GM23248 (cell line): ENCODE measurements at places on chromosomes 4 and X. TPM values are rescaled to one million over a fixed set of nuclear protein-coding genes. Genes with fewer than 3 reads are reported as not detected.

BEND4 gene
- total RNA-seq = not detected in 2 replicates

KLB gene
- total RNA-seq = not detected in 2 replicates

ATP8A1 gene
- 0.11 and 0.25 TPM in 2 replicates for total RNA-seq

CCDC158 gene
- not detected in 2 replicates for total RNA-seq

ANXA5 gene
- total RNA-seq = 1,082 and 1,164 TPM in 2 replicates

ASB12 gene
- total RNA-seq = 0.22 TPM in 1 of 2 replicates, not detected in the other

CFP gene
- 1.4 TPM in 1 of 2 replicates, not detected in the other for total RNA-seq

AREG gene
- 0.97 TPM in 1 of 2 replicates, not detected in the other for total RNA-seq

EIF2S3 gene
- 163 and 190 TPM in 2 replicates for total RNA-seq

RADX gene
- total RNA-seq = 1.3 and 2.1 TPM in 2 replicates

EXOC1L gene
- not detected in 2 replicates for total RNA-seq

GRCh38 chr4:139852612-139853269 lies 187.1 kb downstream of the MGST2 start:
- no peaks in the 10 kb centered on the region for H3K36me3 ChIP-seq
- H3K4me1 ChIP-seq = no peaks in the 10 kb centered on the region
- H3K4me3 ChIP-seq = no peak overlapping the region
- H3K27ac ChIP-seq = no peak overlapping the region

GRCh38 chrX:25175171-25175570 lies 159.4 kb upstream of the ARX start:
- no peak overlapping the region for H3K4me3 ChIP-seq
- H3K4me1 ChIP-seq = no peaks in the 10 kb centered on the region
- H3K27me3 ChIP-seq = no peaks in the 10 kb centered on the region
- DNase-seq = no peak
- no peak overlapping the region for H3K27ac ChIP-seq

DNA sequence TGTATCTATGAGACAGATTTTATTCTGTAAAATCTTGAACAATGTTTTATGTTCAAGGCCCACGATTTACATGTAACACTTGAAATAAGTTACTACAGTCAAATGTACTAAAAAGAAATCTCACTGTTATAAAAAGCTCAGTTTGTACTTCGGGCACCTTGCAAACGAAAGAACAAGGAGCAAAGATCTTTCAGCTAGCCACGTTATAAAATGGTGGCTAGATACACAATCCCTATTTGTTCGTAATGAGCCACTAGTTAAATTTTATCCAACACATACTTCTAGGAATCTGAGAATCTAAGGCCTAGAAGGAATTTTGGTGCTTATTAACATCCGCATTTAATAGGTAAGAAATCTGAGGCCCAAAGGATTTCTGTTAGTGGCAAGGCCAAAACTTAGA lies 2.5 kb downstream of the ARHGEF9 start:
- no peak overlapping the region for H3K4me3 ChIP-seq
- H3K27me3 ChIP-seq = no peaks in the 10 kb centered on the region
- DNase-seq = no peak
- H3K27ac ChIP-seq = no peak overlapping the region
- no peaks in the 10 kb centered on the region for H3K4me1 ChIP-seq

- peak overlapping the region; percentile 60 for H3K4me3 ChIP-seq
- H3K4me1 ChIP-seq = 0 out of 2 replicates have a peak, but pooled peaks cover 4% of the 10 kb centered on the region
- no peaks in the 10 kb centered on the region for H3K36me3 ChIP-seq
- peak; percentile 24 for DNase-seq
Observed at GRCh38 chr4:176001151-176002006, 64.3 kb upstream of the WDR17 start.

- peaks cover 62% of the 10 kb centered on the region for H3K4me1 ChIP-seq
- H3K27ac ChIP-seq = no peak overlapping the region
- no peaks in the 10 kb centered on the region for H3K27me3 ChIP-seq
- H3K36me3 ChIP-seq = no peaks in the 10 kb centered on the region
- DNase-seq = peak; percentile 27
Observed at GRCh38 chr4:48333587-48333986, 7.7 kb upstream of the SLAIN2 start.

DNA sequence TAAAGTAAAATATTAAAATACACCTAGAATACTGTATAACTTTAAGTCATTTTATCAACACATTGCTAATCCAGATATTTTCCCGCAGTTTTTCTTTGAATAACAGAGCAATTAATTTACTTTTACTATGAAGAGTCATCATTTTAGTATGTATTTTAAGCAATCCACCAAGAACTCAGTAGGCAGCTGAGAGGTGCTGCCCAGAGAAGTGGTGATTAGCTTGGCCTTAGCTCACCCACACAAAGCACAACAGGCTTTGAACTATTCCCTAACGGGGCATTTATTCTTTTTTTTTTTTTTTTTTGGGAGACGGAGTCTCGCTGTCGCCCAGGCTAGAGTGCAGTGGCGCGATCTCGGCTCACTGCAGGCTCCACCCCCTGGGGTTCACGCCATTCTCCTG lies 74.4 kb downstream of the CD38 start:
- H3K4me1 ChIP-seq = no peaks in the 10 kb centered on the region
- H3K36me3 ChIP-seq = no peaks in the 10 kb centered on the region
- peak; percentile 32 for DNase-seq
- H3K27me3 ChIP-seq = peaks cover 40% of the 10 kb centered on the region
- H3K27ac ChIP-seq = no peak overlapping the region

DNA sequence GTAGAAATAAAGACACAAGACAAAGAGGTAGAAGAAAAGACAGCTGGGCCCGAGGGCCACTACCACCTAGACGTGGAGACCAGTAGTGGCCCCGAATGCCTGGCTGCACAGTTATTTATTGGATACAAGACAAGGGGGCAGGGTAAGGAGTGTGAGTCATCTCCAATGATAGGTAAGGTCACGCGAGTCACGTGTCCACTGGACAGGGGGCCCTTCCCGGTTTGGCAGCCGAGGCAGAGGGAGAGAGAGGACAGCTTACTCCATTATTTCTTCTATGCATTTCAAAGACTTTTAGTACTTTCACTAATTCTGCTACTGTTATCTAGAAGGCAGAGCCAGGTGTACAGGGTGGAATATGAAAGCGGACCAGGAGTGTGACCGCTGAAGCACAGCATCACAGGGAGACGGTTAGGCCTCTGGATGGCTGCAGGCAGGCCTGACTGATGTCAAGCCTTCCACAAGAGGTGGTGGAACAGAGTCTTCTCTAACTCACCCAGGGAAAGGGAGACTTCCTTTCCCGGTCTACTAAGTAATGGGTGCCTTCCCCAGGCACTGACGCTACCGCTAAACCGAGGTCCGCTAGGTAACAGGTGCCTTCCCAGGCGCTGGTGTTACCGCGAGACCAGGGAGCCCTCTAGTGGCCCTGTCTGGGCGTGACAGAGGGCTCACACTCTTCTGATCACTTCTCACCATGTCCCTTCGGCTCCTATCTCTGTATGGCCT lies 44.9 kb downstream of the ZBTB49 start:
- H3K4me3 ChIP-seq = no peak overlapping the region
- H3K27me3 ChIP-seq = peaks cover 13% of the 10 kb centered on the region; the same call in 1 of the 2 replicates

- no peak overlapping the region for H3K27ac ChIP-seq
- H3K36me3 ChIP-seq = no peaks in the 10 kb centered on the region
- no peaks in the 10 kb centered on the region for H3K27me3 ChIP-seq
- DNase-seq = peak; percentile 40
- H3K4me3 ChIP-seq = peak overlapping the region; percentile 79
- 0 out of 2 replicates have a peak, but pooled peaks cover 3% of the 10 kb centered on the region for H3K4me1 ChIP-seq
Observed at GRCh38 chr4:147157860-147158701, 212.4 kb upstream of the TTC29 start.

- no peak overlapping the region for H3K27ac ChIP-seq
- H3K36me3 ChIP-seq = no peaks in the 10 kb centered on the region
- peak; percentile 38 for DNase-seq
- no peak overlapping the region for H3K4me3 ChIP-seq
Observed at GRCh38 chrX:101708163-101708562, 48.5 kb upstream of the ARMCX2 start.

GRCh38 chr4:169921237-169921636 lies 105.0 kb downstream of the MFAP3L start:
- no peak overlapping the region for H3K4me3 ChIP-seq
- no peak for DNase-seq
- peaks cover 33% of the 10 kb centered on the region for H3K27me3 ChIP-seq
- H3K36me3 ChIP-seq = no peaks in the 10 kb centered on the region
- no peak overlapping the region for H3K27ac ChIP-seq

DNA sequence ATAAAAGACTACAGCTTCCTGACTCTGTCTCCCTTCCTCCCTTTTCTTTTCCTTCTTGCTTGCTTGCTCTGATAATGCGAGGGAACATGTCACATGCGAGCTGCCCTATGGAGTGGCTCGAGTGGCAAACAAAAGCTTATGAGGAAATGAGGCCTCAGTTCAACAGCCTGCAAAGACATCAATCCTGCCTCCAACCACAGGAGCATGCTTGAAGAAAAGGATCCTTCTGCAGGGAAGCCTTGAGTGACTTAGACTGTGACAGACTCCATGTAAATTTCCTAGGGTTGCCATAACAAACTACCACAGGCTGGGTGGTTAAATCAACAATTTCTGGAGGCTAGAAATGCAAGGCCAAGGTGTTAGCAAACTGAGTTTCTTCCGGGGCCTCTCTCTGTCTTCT lies 152.5 kb downstream of the NR3C2 start:
- H3K27me3 ChIP-seq = no peaks in the 10 kb centered on the region
- H3K4me3 ChIP-seq = no peak overlapping the region
- no peak for DNase-seq
- no peak overlapping the region for H3K27ac ChIP-seq
- H3K36me3 ChIP-seq = no peaks in the 10 kb centered on the region

DNA sequence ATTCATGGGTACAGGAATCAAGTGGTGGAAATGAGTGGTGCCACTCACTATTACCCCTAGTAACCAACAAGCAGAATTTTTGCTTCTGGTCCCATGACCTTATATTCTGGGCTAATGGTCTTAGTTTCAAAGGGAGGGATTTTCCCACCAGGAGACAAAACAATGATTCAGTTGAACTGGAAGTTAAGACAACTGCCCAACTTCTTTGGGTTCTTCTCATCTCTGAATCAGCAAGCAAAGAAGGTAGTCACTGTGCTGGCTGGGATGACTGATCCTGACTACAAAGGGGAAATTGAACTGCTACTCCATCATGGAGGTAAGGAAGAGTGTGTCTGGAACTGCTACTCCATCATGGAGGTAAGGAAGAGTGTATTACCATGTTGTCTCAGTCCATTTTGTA lies 87.2 kb downstream of the IL13RA2 start:
- no peaks in the 10 kb centered on the region for H3K36me3 ChIP-seq
- no peaks in the 10 kb centered on the region; the same call in 1 of the 2 replicates for H3K4me1 ChIP-seq
- no peak overlapping the region for H3K4me3 ChIP-seq
- no peak overlapping the region for H3K27ac ChIP-seq
- H3K27me3 ChIP-seq = no peaks in the 10 kb centered on the region

DNA sequence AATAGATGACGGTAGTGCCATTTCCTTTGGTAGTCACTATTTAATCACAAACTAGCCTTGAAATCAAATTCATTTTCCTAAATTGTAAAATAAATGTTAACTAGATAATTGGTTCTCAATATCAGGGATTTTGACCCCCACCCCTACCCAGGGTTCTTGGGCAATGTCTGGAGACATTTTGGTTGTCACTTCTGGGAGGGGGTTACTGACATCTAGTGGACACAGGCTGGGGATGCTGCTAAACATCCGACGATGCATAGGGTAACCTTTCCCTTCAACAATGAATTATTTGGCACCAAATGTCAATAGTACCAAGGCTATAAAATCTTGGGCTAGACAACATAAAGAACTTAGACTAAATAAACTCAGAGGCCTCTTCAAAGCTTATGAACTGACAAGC lies 285.8 kb upstream of the TRPC5 start:
- H3K27me3 ChIP-seq = no peaks in the 10 kb centered on the region
- H3K27ac ChIP-seq = no peak overlapping the region
- no peaks in the 10 kb centered on the region for H3K36me3 ChIP-seq
- no peak overlapping the region for H3K4me3 ChIP-seq

GRCh38 chrX:24260842-24261550 lies 52.9 kb downstream of the SUPT20HL2 start:
- no peak overlapping the region for H3K4me3 ChIP-seq
- no peak overlapping the region for H3K27ac ChIP-seq
- no peaks in the 10 kb centered on the region for H3K4me1 ChIP-seq
- no peaks in the 10 kb centered on the region for H3K36me3 ChIP-seq

DNA sequence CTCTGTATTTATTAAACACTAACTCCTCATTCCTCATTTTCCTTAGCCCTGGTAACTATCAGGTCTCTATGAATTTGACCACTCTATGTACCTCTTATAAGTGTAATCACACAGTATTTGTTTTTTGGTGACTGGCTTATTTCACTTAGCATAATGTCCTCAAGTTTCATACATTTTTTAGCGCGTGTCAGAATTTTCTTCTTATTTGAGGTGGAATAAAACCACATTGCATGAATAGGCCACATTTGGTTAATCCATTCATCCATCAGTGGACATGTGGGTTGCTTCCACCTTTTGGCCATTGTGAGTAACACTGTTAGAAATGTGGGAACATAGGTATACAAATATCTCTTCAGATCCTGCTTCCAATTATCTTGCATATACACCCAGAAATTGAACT lies 341.2 kb upstream of the BOD1L1 start:
- DNase-seq = peak; percentile 32
- H3K4me3 ChIP-seq = no peak overlapping the region
- no peaks in the 10 kb centered on the region for H3K36me3 ChIP-seq
- no peak overlapping the region for H3K27ac ChIP-seq

DNA sequence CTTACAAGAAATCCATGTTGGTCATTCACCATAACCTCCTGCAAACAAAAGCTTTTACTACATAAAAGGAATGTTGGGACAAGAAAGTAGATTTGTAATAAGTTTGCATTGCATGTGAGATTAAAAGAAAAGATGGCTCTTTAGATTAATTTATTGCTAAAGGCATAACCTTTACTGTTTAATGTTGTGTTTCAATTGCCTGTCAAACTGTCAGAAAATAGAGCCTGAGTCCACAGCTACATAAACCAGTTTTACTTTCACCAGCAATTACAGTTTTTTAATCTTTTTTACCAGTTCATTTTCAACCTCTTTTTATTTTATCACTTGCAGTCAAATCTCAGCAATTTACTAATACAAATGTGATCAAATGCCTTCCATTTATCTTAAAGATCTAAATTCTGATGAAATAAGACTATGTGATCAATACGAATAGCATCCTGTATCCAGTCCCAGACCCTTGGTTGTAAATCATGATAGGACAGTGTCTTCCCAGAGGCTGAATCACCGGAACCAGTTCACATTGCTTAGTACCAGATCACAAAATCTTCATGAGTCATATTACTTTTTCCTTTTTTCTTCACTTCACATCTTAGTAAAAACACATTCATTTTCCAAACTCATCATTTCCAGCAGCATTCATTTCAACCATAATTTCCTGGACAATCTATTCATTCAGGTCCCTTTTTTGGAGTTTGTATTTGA lies 95.4 kb upstream of the FRG1 start:
- no peaks in the 10 kb centered on the region for H3K36me3 ChIP-seq
- no peaks in the 10 kb centered on the region for H3K27me3 ChIP-seq
- H3K4me3 ChIP-seq = no peak overlapping the region
- H3K4me1 ChIP-seq = no peaks in the 10 kb centered on the region
- H3K27ac ChIP-seq = no peak overlapping the region

DNA sequence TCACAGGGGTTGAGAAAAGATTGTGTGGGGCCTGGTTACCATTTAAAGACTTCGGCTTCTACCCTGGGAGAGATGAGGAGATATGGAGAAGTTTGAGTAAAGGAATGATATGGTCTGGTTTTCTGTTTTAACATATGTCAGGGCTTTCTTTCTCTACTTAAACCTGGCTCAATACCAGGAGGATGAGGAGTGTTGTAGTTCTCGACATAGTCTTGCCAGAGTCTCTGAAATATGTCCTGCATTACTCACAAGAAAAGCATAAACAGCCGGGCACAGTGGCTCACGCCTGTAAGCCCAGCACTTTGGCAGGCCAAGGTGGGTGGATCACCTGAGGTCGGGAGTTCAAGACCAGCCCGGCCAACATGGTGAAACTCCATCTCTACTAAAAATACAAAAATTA lies 16.4 kb upstream of the ACE2 start:
- no peak overlapping the region for H3K4me3 ChIP-seq
- H3K27ac ChIP-seq = no peak overlapping the region
- H3K36me3 ChIP-seq = no peaks in the 10 kb centered on the region
- no peak for DNase-seq
